ENCODE measurements at places on chromosomes 2 and 18.

DNA sequence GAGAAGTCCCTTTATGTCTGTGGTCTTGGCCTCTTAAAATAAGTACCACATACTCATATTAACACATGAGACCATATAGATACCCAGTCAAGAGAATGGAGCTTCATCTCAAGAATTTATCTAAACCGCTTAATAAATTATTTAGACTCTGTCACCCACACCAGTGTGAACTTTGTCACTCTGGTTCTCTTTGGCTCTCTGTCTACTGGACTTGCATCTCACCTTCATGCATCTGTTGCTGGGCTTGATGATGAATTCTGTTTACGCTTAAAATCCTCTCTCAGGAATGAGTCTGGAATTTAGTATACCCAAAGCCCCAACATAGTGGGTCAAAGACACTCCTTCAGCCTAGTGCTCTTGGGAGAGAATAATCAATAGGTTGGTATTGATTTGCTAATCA is 73.9 kb downstream of the SETBP1 start:
- no peak for DNase-seq

- no peak for DNase-seq
Measured at GRCh38 chr2:68932402-68932801, 20.3 kb downstream of the GKN2 start.

DNA sequence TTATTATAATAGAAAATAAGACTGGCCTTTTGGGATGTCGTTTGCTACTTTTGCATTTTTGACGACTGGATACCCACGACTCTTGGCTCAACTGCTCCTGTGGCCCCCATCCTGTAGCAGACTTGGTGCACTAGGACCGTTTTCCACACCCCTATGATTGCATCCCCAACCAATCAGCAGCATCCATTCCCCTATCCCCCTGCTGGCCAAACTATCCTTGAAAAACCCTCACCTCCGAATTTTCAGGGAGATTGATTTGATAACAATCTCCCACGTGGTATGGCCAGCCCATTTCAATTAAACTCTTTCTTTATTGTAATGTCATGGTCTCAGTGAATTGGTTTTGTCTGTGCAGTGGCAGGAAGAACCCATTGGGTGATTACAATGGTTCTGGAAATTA is 37.9 kb upstream of the TTR start:
- no peak for DNase-seq

GRCh38 chr18:10563886-10564285 is 38.1 kb downstream of the NAPG start:
- DNase-seq, result no peak

DNA sequence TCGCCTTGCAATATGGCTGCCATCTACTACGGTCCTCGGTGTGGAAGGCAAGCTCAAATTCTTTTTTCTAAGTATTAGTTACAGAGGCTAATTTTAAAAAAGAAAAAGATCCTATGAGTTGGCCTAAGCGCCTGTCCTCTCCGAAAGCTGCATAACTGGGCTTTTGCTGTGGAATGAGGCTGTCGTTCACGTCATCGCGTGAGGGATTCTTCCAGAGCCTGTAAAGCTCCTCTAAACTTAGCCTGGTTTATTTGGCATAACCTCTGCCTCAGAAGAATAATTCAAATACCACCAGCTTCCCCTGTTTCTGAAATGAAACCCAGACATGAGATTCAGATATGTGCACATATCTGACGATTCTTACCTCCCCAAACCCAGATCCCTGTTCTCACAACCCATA is 187.4 kb downstream of the DNER start:
- no peak for DNase-seq

DNA sequence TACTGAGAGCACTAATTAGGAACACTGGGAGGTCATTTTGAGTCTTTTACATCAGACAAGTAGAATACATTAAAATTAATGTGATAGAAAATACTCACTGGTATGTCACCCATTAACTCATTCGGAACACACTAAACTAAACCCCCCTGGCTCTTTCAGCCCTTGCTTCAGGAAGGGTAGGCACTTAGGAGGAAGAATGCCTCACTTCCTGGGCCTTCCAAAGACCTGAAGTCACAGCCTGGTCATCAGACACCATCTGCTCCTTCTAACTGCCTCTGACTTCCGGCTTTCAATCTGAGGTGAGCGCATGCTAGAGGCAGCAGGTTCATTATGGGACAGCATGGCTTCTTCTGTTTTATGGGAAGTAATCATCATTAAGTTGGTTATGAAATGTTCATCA is 451.4 kb downstream of the PID1 start:
- DNase-seq, result no peak

- no peak for DNase-seq
Measured at GRCh38 chr18:59323931-59324622, 5.6 kb upstream of the CPLX4 start.

GRCh38 chr18:27382567-27383216 is 197.6 kb upstream of the CHST9 start:
- DNase-seq, result no peak

Measured in NCI-H1105 treated with DMSO at 0.1 percent for 48 hours (cell line).